ENCODE measurements at places on chromosomes 6 and 20. TPM values are rescaled to one million over a fixed set of nuclear protein-coding genes. Genes with fewer than 3 reads are reported as not detected.
A peak's percentile ranks its signal among the peaks of the same experiment; 100 is the strongest.

The FRK gene
- total RNA-seq: 0.33 TPM

DNA sequence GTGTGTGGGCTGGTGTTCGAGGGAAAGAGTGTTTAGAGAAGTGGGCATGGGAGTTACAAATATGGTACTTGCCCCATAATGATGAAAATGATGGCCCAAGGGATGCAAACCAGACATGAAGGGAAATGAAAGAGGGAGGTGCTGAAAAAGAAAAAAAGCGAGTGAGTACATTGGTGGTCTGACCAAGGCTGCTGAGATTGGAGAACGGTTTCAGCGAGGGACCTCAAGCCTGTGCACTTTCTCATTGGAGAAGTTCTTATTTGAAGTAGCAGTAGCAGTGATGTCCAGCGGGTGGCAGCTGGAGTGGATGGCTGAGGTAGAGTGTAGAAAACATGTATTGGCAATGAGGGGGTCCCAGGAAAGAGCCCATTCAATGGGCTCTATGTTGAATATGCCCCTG is 54.8 kb downstream of the TNFAIP3 start:
- H3K27ac ChIP-seq: no peak overlapping the region
- H3K4me3 ChIP-seq: no peak overlapping the region
- DNase-seq: no peak
- no peaks in the 10 kb centered on the region for H3K27me3 ChIP-seq
- H3K36me3 ChIP-seq: no peaks in the 10 kb centered on the region

The VWA7 gene
- under 0.01 TPM for total RNA-seq

DNA sequence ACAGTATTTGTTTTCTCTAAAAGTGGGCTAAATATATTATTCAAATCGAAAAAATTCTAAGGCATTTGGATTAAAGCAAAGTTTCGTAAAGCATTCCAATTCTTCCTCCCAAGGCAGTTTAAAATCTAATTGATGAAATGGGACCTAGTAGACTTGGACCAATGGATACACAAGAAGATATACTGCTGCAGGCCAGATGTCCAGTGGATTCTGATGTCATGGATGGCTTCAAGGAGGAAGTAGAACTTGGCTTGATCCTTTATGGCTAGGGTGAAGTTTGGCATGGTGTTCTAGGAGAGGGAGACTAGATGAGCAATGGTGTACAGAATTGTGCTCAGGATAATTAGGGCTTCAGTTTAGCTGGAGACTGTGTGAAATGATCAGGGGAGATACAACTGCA is 559.5 kb upstream of the MMS22L start:
- H3K27ac ChIP-seq: no peak overlapping the region
- H3K36me3 ChIP-seq: no peaks in the 10 kb centered on the region
- DNase-seq: no peak

GRCh38 chr6:118558464-118559217 is 10.5 kb downstream of the PLN start:
- DNase-seq: no peak
- peaks cover 4% of the 10 kb centered on the region for H3K4me1 ChIP-seq
- H3K4me3 ChIP-seq: no peak overlapping the region
- H3K27me3 ChIP-seq: no peaks in the 10 kb centered on the region

The MOXD1 gene
- 89.8 TPM for total RNA-seq

The KIF25 gene
- 0.26 TPM for total RNA-seq

- H3K36me3 ChIP-seq: no peaks in the 10 kb centered on the region
- H3K4me1 ChIP-seq: peaks cover 2% of the 10 kb centered on the region
- H3K27me3 ChIP-seq: no peaks in the 10 kb centered on the region
- H3K4me3 ChIP-seq: peak overlapping the region; percentile 51
Measured at GRCh38 chr6:136551103-136551502, 881 bp upstream of the MAP7 start.

GRCh38 chr20:62302341-62303061 is at the start of gene ADRM1:
ADRM1 (plus strand) TSS chr20:62302997; CDS start chr20:62303569, 572 bp downstream.
- H3K27ac ChIP-seq: peak within 1 kb of the TSS; percentile 95
- peaks cover 4% of the 10 kb centered on the region for H3K4me1 ChIP-seq
- H3K36me3 ChIP-seq: peaks cover 20% of the 10 kb centered on the region
- peak within 1 kb of the TSS; percentile 85 for H3K4me3 ChIP-seq
- no peaks in the 10 kb centered on the region for H3K27me3 ChIP-seq

The LY6G6C gene
- not detected for total RNA-seq

- peaks cover 4% of the 10 kb centered on the region for H3K4me1 ChIP-seq
- peak; percentile 71 for DNase-seq
- no peak overlapping the region for H3K27ac ChIP-seq
- no peaks in the 10 kb centered on the region for H3K27me3 ChIP-seq
- H3K36me3 ChIP-seq: no peaks in the 10 kb centered on the region
- H3K4me3 ChIP-seq: no peak overlapping the region
Measured at GRCh38 chr6:35737413-35738211, 780 bp downstream of the ARMC12 start.

The BPIFB2 gene
- not detected for total RNA-seq

The GRM1 gene
- 0.17 TPM for total RNA-seq

DNA sequence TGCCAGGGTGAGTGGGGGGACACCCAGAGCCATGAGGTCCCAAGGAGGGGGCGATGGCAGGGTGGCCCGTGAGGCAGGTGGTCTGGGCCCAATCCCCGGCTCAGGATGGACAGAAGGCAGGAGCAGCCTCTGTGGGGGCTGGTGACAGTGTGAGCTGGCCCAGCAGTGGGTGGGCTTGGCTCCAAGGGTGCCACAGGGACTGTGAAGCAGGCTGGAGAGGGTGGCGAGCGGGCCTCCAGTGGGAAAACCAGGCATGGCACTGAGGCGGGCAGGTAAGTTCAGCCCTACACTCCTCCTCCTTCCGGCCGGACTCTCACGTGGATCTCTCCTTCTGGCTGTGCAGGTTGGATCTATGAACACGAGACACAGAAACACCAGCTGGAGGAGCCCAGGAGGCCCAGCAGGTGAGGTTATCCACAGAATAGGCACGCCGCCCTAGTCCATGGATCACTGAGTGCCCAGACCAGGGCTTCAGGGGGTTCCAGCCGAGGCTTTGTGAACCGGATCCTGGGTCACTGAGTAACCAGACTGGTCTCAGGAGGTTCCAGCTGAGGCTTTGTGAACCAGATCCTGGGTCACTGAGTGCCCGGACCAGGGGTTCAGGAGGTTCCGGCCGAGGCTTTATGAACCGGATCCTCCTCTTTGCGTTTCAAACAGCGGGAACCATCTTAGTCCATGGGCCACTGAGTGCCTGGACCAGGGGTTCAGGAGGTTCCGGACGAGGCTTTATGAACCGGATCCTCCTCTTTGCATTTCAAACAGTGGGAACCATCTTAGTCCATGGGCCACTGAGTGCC is 76.4 kb upstream of the BHLHE23 start:
- no peaks in the 10 kb centered on the region for H3K27me3 ChIP-seq
- no peak overlapping the region for H3K4me3 ChIP-seq
- no peaks in the 10 kb centered on the region for H3K4me1 ChIP-seq
- DNase-seq: no peak

The GMEB2 gene
- total RNA-seq: 10.9 TPM

The HLA-DQA1 gene
- not detected for total RNA-seq

The MAFB gene
- total RNA-seq: 7.7 TPM
